ENCODE measurements at places on chromosomes 4 and X.

DNA sequence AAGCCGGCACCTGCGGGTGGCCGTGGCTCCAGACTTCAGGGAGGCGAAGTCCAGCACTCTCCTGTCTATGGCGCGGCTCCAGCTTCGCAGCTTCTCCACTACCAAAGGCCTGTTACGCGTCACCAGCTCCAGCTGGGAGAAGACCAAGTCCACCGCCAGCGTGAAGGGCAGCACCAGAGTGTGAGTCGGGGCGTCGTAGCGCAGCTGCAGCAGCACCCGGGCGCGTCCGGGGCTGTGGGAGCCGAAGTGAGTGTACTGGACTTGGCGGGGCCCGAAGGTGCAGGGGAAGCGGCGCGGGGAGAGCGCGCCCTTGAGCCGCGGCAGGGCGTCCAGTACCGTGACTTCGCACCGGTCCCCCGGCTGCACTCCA, 444 bp downstream of the FREM3 start:
- peak; percentile 60 for DNase-seq

- DNase-seq = no peak
Observed at GRCh38 chr4:108794136-108794535, 31.3 kb upstream of the ETNPPL start.

- no peak for DNase-seq
Observed at GRCh38 chr4:90209922-90210321, 82.7 kb downstream of the CCSER1 start.

GRCh38 chr4:66062044-66062443, 391.8 kb upstream of the EPHA5 start:
- no peak for DNase-seq

DNA sequence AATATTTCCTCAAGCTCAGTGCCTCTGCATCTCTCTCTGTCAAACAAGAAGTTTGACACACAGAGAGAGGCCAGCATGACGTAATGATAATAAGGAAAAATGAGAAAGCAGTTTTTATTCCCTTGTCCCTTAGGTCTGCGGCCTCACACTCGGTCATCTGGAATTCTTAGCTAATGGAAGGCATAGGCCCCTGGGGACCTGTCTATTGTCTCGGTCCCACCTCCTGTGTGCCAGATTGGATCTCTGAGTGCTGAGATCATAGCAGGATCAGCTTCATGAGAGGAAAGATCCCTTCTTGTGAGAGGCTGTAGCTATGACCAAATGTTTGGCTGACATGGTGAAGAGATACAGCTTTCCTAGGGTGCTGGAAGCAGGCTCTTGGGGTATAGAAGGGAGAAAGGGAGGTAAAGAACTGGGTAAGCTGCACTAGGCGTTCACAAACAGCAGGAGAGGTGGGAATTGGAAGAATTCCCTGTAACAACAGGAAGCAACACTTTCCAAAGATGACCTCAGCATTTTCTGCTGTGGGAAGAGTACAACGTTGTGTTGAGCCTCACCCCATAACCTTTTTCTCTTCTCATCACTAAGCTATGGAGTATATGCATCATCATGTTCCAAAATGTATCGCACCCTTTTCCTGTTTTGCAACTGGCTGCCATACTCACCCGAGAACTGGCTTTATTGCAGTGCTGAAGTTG, 20.2 kb downstream of the TMEM31 start:
- DNase-seq = peak; percentile 64

DNA sequence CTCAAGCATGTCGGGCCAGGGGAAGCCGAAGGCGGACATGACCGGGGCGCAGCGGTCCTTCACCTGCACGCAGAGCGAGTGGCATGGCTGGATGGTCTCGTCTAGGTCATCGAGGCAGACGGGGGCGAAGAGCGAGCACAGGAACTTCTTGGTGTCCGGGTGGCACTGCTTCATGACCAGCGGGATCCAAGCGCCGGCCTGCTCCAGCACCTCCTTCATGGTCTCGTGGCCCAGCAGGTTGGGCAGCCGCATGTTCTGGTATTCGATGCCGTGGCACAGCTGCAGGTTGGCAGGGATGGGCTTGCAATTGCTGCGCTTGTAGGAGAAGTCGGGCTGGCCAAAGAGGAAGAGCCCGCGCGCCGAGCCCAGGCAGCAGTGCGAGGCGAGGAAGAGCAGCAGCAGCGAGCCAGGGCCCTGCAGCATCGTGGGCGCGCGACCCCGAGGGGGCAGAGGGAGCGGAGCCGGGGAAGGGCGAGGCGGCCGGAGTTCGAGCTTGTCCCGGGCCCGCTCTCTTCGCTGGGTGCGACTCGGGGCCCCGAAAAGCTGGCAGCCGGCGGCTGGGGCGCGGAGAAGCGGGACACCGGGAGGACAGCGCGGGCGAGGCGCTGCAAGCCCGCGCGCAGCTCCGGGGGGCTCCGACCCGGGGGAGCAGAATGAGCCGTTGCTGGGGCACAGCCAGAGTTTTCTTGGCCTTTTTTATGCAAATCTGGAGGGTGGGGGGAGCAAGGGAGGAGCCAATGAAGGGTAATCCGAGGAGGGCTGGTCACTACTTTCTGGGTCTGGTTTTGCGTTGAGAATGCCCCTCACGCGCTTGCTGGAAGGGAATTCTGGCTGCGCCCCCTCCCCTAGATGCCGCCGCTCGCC, at the start of gene SFRP2:
Gene SFRP2 (minus strand): TSS at position 671 of the 864 bp plus-strand sequence. CDS start 248 bp downstream, at position 423.
- peak; percentile 46 for DNase-seq

- no peak for DNase-seq
Observed at GRCh38 chr4:167964766-167965373, 127.5 kb upstream of the ANXA10 start.

GRCh38 chr4:71130827-71131603, 137.6 kb downstream of the DCK start:
- DNase-seq = no peak

GRCh38 chr4:165294907-165295306, 32.6 kb upstream of the MSMO1 start:
- no peak for DNase-seq

- no peak for DNase-seq
Observed at GRCh38 chrX:130058652-130059051, 51.6 kb downstream of the ELF4 start.

- no peak for DNase-seq
Observed at GRCh38 chrX:12811658-12812057, 20.4 kb downstream of the PRPS2 start.

GRCh38 chrX:13256603-13257002, 63.2 kb downstream of the ATXN3L start:
- DNase-seq = no peak

DNA sequence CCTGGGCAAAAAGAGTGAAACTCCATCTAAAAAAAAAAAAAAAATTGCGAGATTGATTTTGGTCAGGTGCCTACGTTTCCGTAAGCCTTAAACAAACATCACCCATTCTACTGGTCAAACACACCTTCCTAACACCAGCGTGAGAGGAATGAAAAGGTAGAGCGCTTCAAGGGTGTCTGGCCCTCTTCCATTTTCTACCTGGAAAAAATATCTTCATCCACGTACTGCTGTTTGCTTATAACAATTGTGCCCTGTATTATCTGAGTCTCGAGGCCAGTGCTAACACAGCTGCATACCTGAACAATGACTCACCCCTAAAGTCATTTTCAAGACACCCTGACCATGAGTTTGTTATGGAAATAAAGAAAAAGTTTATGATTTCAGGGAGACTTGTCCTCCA, 13.9 kb downstream of the TMSB4X start:
- DNase-seq = no peak

DNA sequence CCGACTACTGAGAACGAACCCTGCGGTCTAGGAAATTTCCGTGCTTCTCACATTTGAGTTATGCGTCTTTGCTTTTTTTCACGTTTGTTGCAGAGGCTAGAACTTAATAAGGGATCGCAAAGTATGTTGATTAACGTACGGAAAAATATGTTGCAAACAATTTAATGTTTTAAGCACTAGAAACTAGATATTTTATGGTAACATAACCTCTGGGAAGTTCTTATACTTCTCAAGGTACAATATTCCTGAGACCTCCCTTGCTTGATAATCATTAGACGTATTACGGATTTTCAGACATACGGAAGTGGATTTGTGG, 639 bp upstream of the PRDM5 start:
- DNase-seq = no peak

- no peak for DNase-seq
Observed at GRCh38 chr4:111136438-111136837, 513.6 kb upstream of the PITX2 start.

GRCh38 chr4:124079174-124079780, 633.3 kb downstream of the ANKRD50 start:
- DNase-seq = no peak

- DNase-seq = no peak
Observed at GRCh38 chr4:26001413-26001812, 87.4 kb downstream of the SMIM20 start.

- no peak for DNase-seq
Observed at GRCh38 chr4:148077581-148077980, 345.7 kb downstream of the ARHGAP10 start.

DNA sequence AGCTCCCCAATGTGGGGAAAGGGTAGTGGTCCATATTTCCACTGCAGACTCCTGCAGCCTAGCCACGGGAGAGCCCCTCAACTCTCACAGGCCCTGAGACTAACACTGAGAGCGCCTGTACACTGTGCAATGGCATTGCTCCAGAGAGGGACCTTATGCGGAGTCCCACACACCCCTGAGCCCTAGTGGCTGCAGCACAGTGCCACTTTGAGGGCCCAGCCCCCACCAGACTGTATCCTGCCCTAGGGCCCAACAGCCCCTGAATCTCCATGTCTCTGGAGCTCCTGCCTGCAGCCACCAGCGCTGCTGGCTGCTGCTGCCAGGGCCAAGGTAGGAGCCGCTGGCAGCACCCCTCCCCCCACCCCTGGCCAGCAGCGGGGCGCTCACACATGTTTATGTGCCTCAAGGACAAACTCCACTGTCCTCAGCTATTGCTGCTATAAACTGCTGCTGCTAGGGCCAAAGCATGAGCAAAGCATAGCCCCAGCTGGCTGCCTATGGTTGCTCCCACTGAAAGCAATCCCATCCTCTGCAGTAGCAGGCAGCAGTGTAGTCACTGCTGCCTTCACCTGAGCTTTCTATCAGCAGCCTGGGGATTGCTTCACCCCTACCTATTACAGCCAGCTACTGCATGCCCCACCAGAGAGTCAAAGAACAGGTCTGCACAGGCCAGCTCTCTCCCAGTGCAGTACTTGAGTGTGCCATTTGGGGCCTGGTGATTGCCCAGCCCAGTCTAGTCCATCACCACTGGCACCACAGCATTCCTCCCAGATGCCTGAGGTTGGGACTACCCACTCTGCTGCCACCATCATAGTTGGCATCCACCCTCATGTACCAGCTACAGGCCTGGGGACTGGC, 24.3 kb downstream of the TMEM154 start:
- DNase-seq = no peak

GRCh38 chr4:52904421-52904820, 42.3 kb downstream of the RASL11B start:
- DNase-seq = no peak

DNA sequence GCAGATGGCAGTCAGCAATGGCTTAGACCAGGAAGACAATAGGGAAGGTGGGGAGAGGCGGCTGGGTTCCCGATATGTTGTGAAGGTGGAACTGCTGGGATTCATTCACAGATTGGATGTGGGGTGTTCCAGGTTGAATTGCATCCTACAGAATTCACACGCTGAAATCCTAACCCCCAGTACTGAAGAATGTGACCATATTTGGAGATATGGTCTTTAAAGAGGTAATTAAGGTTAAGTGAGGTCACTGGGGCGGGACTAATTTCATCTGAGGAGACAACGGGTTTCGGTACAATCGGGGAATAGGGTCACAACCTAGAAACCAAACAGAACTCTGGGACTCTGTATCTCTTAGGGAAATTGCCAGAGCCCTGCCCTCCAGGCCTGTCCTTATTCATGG, 5.3 kb upstream of the CHRNA9 start:
- DNase-seq = no peak

DNA sequence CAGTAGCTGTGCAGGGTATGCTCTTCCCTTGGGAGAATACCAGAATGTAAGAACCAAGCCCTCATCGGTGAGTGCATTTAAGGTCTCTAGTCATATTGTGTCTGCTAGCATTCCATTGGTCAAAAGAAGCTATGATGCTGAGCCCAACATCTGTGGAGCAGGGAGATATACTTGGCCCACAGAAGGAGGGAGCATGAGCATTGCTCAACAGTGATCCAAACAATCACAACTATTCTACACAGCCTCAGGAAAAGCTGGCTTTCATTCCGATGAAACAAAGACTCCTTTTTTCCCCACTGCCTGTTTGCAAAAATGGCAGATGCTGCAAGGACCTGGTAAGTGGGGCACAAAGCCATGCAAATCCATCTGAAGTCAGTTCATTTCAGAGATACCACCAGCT, 80.6 kb upstream of the DHX15 start:
- DNase-seq = no peak

DNA sequence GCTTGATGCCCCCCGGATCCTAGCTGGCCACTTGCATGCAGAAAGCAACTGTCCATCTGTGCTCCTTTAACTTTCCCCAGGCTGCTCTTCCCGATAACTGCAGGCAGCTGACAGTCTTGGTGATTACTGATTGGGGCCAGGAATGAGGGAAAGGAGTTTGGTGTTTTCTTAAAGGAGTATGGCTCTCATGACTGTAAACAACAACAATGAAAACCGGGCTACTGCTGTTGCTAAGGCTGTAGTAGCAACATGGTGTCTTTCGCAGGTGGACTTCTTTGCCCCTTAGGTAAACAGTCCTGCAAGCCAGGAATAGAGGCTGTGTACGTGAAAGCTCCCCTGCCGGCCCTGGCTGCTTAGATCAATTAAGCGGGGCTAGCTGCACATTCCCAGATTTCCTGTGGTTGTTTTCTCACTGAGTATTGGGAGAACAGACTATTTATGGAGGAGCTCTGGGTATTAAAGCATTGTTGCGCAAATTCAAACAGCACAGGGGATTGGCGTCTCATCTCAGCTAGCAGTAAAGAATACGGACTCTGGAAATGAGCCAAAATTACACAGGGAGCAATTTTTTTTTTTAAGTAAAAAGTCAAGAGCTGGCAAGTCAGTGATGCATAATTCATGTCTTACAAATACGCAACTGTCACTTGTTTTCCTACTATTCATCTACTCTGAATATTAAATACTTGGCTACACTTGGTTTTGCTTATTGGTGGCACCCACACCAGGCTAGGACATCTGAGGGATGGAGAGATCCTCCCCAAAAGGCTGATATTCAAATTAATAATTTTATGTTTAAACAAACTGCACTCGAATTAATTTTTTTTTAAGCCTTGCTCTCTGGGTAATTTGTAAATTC, 61.6 kb upstream of the NAP1L5 start:
- peak; percentile 35 for DNase-seq

- no peak for DNase-seq
Observed at GRCh38 chrX:125998432-125998831, 167.7 kb downstream of the DCAF12L2 start.

DNA sequence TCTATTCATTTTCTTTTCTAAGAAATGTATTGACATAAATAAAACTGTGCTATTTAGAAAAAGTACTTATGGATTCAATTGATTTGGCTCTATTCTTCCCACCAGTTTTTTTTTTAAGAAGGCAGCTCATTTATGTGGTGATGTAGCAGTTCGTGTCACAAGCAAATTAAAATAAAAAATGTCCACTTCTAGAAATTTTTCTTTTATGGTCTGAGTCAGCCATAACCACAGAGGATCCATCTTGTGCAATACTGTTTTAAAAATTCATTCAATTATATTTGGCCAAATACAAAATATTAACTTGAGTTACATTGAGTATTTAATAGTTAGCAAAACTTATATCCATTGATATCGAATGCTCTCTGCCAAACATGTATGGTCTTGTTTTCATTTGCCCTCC, 207.9 kb upstream of the FAT1 start:
- no peak for DNase-seq

Measured in glutamatergic neuron (in vitro differentiated cells).